NCI-H774 (cell line): ENCODE measurements at places on chromosomes 7 and 10.
A peak's percentile ranks its signal among the peaks of the same experiment; 100 is the strongest.

- DNase-seq = no peak
Observed at GRCh38 chr7:51261950-51262795, 54.4 kb downstream of the COBL start.

GRCh38 chr10:6195376-6195775, 7.4 kb upstream of the PFKFB3 start:
- no peak for DNase-seq

GRCh38 chr7:18550574-18550973, 55.0 kb downstream of the HDAC9 start:
- no peak for DNase-seq

GRCh38 chr7:130951976-130952876, 218.2 kb upstream of the KLF14 start:
- no peak for DNase-seq

DNA sequence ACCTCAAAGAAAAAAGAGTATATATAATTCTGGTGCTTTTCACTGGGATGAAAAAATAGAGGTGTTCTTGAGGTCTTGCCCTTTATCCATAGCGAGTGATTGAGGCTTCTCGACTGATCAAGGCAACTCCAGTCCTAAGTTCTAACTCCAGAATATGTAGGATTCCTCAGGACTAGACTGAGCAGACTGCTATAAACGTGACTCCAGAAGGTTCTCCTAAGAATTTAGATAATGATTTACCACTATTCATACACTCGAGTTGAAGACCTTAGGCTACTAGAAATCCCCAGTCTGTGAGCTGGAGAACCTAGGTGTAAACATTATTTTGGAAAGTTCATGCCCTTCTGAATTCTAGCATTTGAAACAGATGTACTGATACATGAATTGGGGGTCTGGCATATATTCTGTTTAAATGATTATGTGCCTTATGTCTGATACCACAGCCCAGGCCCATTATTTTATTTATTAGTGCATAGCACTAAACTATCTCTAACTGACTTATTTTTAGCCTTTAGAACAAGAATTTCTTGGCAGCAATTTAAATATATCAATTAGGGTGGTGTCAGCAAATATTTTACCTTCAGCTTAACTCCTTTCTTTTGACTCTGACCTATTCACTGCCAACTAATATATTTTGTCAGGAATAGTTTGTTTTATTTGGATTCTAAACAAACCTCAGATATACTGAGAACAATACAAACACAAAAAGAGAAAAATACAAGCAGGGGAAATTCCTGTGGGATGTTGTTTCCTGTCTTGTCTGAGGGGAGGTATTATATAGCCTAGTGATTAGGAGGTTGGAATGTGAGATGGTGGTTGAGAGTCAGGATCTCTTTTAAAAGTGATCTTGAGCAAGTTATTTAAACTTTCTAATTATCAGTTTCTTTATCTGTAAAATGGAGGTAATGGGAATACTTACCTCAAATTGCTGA, 75.8 kb downstream of the PODXL start:
- no peak for DNase-seq

DNA sequence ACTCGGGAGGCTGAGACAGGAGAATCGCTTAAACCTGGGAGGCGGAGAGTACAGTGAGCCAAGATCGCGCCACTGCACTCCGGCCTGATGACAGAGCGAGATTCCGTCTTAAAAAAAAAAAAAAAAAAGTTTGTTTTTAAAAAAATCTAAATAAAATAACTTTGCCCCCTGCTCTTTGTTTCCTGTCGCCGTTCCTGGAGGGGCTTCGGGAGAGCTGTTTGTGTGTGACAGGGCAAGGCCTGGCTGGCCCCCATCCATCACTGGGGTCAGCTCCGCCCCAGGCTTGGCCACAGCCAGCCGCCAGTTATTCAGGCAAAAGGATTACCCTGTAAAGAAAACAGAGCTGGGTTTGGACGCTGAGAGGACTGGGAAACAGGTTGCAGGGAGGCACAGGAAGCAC, 16.4 kb downstream of the LEP start:
- DNase-seq = no peak

DNA sequence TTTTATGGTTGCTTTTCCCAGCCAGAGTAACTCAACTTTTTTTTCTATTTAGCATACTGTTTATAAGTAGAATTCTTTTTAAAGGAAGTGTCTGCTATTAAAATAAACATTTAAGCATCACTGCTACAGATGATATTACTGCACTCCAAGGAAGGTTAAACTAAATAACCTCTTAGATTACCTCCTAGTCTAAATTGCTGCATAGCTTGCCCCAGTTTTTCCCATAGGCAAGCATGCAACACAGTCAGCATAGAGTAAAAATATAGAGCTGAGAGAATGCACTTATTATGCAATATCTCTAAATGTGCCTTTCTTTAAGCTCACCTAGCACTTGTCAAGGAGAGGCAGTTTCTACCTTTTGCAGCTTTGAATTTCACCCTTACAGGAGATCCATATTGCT, 1392.4 kb upstream of the CELF2 start:
- DNase-seq = no peak

- no peak for DNase-seq
Observed at GRCh38 chr10:6470894-6471618, 109.0 kb downstream of the PRKCQ start.

GRCh38 chr7:11376529-11376928, 402.9 kb downstream of the PHF14 start:
- no peak for DNase-seq

- no peak for DNase-seq
Observed at GRCh38 chr10:97179731-97180362, 5.9 kb downstream of the SLIT1 start.

- no peak for DNase-seq
Observed at GRCh38 chr7:71824006-71824760, 588.0 kb downstream of the CALN1 start.

GRCh38 chr7:108605559-108606201, 36.0 kb downstream of the DNAJB9 start:
- DNase-seq = no peak

DNA sequence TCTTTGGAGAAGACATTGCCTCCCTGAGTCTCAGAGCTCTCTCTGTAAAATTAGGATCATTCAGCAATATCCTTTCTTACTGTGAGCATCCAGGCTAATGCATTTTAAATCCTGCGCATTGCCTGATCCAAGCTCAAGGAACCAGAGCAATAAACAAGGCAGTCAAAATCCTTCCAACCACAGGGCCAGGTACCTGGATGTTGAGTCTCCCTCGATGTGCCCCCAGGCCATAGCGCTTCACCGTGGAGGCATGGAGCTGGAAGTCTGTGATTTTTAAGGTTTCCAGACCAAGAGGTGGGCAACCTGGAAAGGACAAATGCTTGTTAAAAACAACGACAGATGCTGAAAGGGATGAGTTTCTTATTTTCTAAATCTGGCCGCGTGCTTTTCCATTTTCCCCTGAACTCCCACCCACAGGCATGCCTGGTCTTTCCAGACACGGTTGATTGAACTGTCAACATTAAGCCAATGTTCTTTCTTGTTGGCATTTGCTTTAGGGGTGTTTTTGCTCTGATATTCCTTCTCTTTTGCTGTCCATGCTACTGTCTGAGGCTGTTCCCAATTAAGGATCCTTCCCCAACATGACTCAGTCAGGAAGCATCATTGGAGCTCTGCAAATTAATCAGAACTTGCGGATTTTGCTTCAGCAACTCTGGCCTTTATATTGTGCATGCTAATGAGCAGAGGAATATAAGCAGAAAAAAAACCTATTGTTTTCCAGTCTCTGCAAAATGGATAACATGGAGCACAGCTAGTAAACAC, 29.0 kb downstream of the CPXM2 start:
- DNase-seq = no peak

GRCh38 chr7:84177758-84178412, 16.7 kb downstream of the SEMA3A start:
- DNase-seq = peak; percentile 88

DNA sequence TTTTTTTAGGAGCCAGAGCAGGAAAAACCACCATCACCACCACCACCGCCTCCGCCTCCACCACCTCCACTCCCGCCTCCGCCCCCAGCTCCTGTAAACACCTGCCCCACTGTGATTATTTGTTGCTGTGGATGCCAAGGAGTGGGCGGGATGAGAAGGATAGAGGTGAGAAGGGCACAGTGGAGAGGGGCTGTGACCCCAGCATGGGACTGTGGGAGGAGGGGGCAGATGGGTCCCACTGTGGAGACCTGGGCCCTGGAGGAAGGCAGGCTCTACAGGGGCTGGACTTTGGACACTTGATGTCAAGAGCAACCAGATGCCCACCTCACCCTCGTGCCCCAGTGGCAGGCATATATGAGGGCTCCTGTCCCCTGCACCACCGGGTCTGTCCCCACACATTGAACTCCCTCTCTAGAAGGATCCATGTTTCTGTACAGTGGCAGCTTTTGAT, 24.7 kb downstream of the ANTXRL start:
- DNase-seq = no peak

DNA sequence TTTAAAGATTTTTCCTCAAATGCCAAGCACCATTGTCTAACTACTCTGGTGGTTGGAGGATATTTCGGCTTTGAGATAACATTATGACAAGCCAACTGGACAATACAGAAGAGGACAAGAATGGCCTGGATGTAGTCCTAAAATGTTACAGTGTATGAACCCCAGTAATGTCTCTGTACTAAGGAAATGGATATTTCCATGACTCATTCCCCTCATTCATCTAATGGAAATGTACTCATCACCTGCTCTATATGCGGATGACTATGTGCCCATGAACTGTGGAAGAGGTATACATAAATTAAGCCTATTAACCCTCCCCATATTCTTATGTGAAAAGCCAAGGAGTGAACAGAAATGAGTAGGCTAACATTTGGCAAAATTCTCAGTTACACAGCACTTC, 207.9 kb downstream of the CACNA2D1 start:
- no peak for DNase-seq

- DNase-seq = no peak
Observed at GRCh38 chr7:90804370-90804769, 208.2 kb downstream of the CDK14 start.

GRCh38 chr7:23018750-23019149, 4.8 kb upstream of the HYCC1 start:
- DNase-seq = no peak

- DNase-seq = no peak
Observed at GRCh38 chr7:2118630-2119190, 114.0 kb downstream of the MAD1L1 start.

DNA sequence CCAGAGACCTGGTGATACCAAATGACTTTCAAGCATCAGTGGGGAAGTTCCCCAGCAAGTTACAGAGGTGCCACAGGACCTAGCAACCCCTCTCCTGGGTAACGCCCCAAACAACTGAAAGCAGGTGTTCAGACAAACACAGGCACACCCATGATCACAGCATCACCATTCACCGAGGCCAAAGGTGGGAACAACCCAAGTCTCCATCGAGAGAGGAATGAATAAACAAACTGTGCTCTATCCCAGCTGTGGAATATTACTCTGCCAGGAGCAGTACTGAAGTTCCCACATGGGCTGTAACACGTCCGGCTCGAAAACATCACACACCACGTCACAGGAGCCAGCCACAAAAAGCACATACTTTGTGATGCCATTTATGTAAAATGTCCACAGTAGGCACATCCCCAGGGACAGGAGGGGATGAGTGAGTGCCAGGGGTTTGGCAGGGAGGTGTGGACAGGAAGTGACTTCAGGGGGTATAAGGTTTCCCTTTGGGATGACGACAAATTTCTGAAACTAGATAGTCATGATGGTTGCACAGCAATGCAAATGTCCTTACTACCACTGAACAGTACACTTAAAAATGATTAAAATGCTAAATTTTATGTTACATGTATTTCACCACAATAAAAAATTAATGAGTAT, 222.8 kb downstream of the TNS3 start:
- no peak for DNase-seq

- DNase-seq = no peak
Observed at GRCh38 chr7:94436700-94437099, 42.0 kb downstream of the COL1A2 start.

DNA sequence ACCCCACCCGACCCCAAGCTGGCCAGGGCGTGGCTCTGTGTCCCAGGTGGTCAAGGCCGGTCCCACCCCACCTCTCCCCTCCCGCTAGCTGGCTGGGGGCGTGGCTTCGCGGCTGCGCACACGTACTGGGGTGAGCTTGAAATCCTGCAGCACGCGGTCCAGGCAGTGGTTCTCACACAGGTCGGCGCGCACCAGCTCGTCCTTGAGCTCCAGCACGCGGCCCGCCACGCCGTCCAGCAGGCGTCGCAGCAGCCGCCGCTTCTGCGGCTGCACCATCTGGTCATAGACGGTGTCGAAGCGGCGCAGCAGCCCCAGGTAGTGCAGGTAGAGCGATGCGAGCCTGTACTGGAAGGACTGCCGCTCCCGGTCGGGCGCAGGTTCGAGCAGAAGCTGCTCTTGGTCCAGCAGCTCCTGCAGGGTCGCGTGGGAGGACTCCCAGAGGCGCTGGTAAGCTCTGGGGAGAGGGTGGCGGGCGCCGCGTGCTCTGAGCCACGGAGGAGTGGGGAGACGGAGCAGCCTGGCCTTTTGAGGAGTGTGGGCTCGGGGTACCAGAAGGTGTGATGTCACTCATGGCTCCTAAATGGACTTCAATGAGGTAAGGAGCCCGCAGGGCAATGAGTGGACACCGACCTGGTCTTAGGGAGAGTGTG, 5.8 kb downstream of the H2BK1 start:
- DNase-seq = no peak

- DNase-seq = no peak
Observed at GRCh38 chr10:64344211-64344610, 823.0 kb downstream of the REEP3 start.

DNA sequence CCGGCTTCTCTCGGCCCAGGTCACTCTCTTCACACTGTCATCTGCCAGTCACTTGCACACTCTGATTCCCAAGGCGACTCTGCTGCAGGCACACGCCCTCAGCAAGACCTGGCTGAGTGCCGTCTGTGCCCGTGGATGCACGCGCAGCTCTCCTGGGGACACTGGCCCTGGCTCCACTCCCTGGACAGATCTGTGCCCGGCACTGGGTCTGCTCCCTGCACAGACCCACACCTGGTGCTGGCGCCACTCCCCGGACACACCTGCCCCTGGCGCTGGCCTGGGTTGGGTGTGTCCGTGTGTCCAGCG, 133.2 kb downstream of the DNAJB6 start:
- DNase-seq = no peak

DNA sequence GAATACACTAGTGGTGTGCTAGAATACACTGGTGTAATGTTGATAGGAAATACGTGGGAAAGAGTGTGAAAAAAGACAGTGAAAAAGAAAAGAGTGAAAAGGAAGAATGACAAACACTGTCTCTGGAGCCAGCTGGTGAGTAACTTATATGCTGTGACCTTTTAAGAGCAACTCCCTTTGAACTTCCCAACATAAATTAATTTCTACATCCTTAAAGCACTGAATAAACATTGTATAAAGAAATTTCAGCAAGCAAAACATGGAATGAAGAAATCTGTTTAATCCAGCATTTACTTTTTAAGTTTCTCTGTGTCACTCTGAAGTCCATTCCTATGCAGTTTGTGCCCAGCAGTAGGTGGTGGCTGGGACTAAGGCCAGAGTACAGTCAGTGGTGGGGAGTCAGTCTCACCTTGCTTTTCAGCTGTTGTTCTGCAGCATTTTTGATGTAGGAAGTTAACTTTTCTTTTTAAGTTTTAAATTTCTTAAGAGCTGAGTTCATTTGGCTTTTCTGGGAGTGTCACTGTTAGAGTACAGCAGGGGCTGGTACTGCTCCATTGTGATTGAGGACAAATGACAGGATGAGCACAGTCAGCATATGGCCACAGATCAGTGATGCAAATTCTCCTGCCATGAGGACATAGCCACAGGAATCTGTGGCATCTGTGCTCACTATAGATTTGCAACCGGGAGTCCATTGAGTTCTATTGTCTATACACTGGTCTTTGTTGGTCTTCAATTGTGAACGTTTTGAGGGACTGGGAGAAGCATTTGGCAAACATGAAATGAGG, 321.8 kb downstream of the ZNF248 start:
- no peak for DNase-seq

GRCh38 chr10:3782451-3783315, 2.3 kb downstream of the KLF6 start:
- DNase-seq = no peak
